ENCODE measurements at places on chromosomes 6 and 20.

DNA sequence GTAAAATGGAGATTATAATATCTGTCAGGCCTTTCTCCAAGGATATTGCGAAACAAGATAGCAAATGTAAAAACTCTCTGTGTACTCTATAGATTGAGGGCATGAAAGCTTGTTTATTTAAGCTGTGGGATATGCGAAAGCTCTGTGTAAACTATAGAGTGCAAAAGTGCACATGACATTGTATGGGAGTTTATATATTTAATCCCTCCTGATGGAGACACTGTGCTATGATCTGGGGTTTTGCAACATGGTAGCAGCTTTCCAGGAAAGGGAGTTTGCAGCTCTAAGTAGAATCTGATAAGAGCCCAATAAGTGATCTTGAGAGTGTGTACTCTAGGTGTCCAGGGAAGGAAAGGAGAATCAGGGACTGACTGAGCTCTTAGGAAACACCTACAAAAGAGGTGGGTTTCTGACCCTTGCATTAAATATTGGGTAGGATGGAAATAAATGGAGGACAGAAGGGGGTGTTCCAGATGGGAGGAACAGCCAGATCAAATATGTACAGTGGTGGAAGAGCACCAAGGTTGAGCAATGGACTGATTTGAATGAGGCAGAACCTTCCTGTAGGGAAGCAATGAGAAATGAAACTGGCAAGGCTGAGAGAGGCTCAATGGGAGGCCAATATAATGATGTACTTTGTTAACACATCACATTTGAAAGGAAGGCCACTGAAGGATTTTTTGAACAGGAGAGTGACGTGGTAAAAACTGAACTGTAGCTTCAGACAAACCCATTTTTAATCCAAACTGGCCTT is 450.1 kb downstream of the GJA1 start:
- no peak for DNase-seq

- DNase-seq, result no peak
Observed at GRCh38 chr6:115870464-115870863, 190.2 kb downstream of the FRK start.

- DNase-seq, result no peak
Observed at GRCh38 chr20:53738039-53738944, 144.7 kb upstream of the ZNF217 start.

DNA sequence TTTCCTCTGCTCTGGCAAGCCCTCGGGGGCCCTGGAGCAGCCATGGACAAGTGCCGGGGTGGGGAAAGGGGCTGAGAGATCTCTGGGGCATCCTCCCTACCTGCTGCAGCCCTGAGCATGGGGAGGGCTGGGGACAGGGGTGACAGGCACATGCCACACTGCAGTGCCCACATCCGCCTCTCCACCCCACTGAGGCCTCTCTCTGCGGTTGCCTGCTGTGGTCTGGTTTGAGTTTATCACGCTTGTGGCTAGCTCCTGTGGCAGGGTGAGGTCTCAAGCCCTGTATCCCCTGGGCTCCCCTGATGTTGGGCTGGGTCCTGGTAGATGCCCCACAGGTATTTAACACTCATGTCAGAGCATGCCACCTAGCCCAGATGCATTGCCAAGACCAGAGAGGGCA is 52.9 kb upstream of the MLN start:
- DNase-seq, result peak; percentile 73

- no peak for DNase-seq
Observed at GRCh38 chr20:40481743-40482458, 207.1 kb downstream of the MAFB start.
